ENCODE measurements at places on chromosomes 5 and 9.
A peak's percentile ranks its signal among the peaks of the same experiment; 100 is the strongest.

- no peak for DNase-seq
These were observed 76.6 kb upstream of the SPTLC1 start for GRCh38 chr9:92191801-92192200.

DNA sequence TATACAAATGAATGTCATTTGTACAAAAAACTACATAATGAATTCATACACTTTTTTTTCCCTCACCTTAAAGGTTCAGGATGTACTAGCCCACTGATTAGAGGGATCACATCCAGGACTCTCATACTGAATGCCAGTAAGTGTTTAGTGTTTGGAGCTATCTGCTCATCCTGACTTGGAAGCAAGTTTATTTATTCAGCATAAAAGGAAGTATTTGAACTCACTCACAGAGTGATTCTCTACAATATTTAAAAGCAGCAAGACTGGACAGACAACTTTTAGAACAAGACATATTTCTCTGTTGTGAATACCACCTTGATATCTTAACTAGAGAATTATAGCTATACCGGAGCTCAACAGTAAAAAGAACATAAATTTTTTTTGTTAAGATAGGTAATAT, 14.8 kb upstream of the IQGAP2 start:
- no peak for DNase-seq

DNA sequence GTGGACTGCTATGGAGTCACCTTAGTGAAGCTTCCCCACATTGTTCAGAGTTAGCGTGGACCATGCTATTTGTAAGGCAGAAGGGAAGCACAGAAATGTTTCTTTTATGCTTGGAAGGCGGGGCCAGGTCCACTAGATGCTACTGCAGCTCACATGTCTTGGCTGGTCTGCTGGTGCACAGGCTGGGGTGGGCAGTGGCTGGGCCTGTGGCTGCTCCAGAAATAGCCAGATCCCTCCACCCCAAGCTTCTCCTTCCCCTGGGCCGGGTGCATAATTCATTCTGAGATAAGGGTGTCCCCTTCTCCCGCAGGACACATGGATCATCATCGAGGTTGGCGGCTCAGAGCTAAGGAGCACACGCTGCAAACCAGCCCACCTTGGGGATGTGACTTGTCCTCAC, 14.5 kb upstream of the SEMA4D start:
- no peak for DNase-seq

DNA sequence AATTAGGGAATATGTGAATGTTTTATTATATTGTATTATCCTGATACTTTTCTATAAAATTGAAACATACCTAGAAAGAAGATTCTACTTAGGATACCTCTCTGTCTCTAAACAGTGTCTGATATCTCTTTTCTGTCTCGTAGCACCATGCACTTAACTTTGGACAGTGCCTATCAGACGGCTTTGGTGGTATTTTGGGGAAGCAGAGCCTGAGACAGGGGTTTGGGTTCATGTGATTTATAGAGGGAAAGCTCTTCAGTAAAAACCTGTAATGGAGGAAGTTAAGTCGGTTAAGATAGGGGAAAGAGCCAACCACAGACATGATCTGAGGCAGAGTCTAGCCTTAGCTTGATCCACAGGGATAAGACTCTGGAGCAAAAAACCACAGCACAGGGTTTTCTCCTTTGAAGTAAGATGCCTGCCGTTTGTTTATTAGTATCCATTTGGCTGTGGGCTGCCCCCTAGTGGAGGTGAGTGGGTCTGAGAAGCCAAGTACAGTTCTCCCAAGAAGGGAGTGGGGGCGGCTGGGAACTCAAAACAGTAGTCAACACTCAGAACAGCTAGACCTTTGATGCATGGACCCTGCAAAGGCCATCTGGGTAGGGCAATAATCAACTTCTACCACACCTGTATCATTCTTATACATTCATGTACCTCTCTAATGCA, 141.2 kb upstream of the ASTN2 start:
- peak; percentile 1 for DNase-seq

- no peak for DNase-seq
These were observed 99.4 kb downstream of the LIX1 start for GRCh38 chr5:97042996-97043395.

DNA sequence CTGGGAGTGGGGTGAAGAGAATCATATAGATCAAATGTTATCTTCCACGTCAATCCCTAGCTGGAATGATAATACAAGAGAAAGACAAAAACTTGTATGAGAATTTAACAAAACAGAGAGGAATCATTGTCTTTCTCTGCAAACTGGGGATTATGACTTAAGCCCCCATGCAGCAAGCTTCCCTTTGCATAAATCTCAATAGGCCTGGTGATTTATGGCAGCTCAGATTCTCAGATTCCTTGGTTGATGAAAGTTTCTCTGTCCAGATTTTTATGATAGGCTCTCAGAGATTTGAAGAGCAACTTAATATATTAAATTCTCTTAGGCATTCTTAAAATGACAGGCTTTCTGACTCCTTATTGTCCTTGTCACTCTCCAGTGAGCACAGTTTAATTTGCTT, 56.0 kb downstream of the RASGRF2 start:
- no peak for DNase-seq

DNA sequence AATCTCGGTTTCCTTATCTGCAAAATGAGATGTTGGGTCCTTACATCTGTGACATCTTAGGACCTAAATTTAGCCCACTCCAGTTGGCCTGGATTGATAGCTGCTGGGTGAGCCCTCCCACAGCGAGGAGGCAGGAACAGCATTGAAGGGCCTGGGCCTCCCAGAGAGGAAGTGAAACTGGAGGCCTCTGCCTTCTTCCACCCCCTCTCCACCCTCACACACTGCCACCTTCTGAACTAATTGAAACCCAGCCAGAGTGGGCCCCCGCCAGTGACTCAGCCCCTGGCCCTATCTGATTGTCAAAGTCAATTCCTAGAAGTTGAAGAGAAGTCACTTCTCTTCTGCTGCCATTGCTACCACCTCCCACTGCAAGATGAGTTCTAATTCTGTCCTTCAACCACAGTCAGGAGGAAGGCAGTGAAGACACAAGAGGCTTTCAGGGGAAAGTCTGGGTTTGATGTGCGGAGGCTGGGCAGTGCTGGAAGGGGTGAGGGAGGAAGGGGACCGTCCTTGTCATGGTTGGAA, 55.2 kb upstream of the NEK6 start:
- peak; percentile 83 for DNase-seq

GRCh38 chr5:35856765-35857351, at the start of gene IL7R:
Gene IL7R (plus strand): TSS chr5:35856891. CDS start chr5:35856978, 87 bp downstream.
- DNase-seq, result no peak

DNA sequence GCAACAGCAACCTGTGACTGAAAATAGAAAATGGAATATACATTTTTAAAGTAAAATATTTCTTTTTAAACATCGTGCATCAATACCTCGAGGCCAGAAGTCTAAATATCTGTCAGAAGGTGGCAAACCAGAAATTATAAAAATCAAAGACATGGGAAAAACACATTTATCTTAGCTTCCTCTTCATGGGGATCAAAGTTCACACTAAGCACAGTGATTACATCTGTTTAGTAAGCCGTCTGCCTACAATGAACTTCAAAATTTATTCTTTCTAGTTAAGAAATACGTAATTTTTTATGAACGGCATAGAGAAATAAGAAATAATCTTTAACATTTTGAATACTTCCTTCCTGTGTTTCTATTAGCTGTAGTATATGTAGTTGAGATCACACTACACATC, 17.9 kb upstream of the SV2C start:
- no peak for DNase-seq

GRCh38 chr9:81538890-81539289, 150.5 kb downstream of the TLE1 start:
- no peak for DNase-seq

Measured in activated T-cell treated with anti-CD3 and anti-CD28 coated beads for 24 hours (primary cell).